ENCODE measurements at places on chromosomes 3 and 15. TPM values are rescaled to one million over a fixed set of nuclear protein-coding genes. Genes with fewer than 3 reads are reported as not detected.

Gene GOLGA8M
- total RNA-seq: 1.6 TPM

Gene ANKRD34C
- total RNA-seq: not detected

Gene C2CD4A
- total RNA-seq: 1.1 TPM

Gene SLC51B
- total RNA-seq: not detected

Gene GRK7
- not detected for total RNA-seq

Gene LRRC2
- 0.39 TPM for total RNA-seq

Gene ERC2
- total RNA-seq: 15.5 TPM

Gene DNAJC17
- total RNA-seq: 46.4 TPM

Gene CISH
- total RNA-seq: 2.5 TPM

Gene KBTBD12
- not detected for total RNA-seq

Gene STRIT1
- not detected for total RNA-seq

Gene GOLGA6L4
- 7.5 TPM for total RNA-seq

Gene EPHA6
- 0.28 TPM for total RNA-seq
